CD4-positive, alpha-beta T cell treated with Interferon gamma for 1 hour (primary cell): ENCODE measurements at places on chromosomes 11 and 22.

DNA sequence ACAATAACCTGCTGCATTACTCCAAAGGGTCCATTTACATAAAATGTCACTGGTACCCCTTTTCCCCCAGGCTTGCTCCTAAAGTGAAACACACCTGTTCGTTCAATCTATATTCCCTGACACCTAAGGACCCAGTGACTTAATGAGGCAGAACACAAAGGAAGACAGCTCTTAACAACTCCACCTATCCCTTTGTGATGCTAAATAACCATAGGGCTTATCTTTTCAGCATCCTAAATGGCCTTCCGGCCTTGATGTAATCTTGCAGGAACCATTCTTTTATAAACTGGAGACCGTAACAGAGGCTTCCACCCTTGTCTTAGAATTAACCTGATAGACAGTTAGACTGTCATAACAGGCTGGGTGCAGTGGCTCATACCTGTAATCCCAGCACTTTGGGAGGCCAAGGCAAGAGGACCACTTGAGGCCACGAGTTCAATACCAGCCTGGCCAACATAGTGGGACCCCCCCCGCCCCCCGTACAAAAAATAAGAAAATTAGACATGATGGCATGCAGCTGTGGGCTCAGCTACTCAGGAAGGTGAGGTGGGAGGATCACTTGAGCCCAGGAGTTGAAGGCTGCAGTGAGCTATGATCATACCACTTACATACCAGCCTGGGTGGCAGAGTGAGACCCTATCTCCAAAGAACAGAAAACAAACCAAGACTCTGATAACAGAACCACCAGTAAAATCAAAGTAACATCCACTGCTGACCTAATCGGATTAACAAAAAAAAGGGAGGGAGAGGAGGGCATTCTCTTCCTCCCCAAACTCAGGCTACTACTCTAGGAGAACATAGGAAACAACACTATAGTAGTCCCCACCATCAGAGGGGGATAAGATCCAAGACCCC lies 5.1 kb downstream of the CHEK2 start:
- no peak for DNase-seq

- DNase-seq, result no peak
Observed at GRCh38 chr11:122354025-122354697, 238.1 kb upstream of the BLID start.

DNA sequence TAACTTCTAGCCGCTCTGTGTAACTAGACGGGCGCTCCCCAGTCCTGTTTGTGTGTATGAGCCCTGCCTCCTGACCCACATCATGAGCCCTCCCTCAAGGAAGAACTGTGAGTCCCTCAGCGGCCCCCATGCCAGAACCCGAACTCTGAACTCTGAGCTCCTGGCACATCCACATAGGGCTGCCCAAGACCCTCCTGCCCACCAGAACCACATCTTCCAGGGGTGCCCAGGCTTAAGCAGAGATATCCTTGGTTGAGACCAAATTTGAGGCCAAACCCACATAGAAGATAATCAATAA lies 3.0 kb downstream of the TRIM29 start:
- no peak for DNase-seq

GRCh38 chr11:121237686-121238658 lies 54.6 kb upstream of the SC5D start:
- no peak for DNase-seq

DNA sequence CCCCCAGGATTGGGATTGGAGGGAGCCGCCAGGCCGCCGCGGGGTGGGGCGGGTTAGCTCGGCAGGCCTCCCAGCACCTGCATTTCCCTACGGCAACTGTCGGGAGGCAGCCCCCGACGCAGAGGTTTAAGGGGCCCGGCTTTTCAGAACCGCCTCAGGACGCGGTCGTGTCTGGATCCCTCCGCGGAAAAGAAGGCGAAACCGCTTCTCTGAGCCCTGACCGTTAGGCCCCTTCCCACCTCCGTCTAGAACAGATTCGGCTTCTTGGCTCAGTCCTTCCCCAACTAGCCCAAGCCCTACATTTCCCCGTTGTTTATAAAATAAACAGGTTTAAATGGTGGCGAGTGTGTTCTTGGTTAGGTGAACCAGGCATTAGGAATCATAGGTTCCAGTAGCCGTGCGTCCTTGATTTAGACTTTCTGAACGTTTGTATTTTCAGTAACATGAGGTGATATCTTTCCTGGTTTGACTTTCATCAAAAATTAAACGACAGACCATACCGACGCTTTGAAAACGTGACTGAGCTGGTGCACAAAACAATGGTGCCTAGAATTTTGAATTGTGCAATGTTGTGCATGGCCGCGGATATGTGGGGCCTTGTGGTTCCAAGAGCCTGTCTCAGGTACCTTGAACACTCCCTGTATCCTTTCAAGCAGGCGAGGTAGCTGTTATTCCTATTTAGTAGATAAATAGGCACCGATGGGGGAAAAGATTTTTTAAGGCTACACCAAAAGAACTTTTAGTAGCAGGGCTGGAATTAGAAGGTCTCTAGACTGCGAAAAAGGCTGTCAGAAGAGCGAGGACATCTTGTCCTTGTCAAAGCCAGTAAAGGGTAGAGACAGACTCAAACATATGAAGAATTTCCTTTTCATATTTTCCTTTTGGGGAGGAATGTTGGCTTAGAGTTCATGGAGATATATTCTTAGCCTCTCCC lies 1.2 kb upstream of the HSPA8 start:
- DNase-seq, result peak; percentile 49

- DNase-seq, result no peak
Observed at GRCh38 chr11:76577226-76577920, 93.2 kb downstream of the LRRC32 start.

DNA sequence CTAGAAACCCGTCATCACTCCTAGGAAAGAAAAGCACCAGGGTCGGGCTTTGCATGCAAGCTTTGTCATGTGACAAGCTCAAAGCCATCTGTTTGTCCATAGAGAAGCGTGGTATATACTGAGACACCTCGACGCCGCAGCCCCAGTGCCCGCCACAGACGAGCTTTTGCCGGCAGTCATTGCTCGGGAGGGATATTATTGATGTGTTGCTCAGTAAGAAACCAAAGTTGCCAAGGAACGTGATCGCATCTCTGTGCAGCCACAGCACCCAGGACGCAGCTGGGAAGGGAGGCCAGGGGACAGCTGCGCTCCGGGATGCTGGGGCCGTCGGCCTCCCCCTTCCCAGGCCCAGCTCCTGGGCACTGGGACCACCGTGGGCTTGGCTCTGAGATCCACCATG lies 89.5 kb upstream of the KCNQ1OT1 start:
- DNase-seq, result no peak

DNA sequence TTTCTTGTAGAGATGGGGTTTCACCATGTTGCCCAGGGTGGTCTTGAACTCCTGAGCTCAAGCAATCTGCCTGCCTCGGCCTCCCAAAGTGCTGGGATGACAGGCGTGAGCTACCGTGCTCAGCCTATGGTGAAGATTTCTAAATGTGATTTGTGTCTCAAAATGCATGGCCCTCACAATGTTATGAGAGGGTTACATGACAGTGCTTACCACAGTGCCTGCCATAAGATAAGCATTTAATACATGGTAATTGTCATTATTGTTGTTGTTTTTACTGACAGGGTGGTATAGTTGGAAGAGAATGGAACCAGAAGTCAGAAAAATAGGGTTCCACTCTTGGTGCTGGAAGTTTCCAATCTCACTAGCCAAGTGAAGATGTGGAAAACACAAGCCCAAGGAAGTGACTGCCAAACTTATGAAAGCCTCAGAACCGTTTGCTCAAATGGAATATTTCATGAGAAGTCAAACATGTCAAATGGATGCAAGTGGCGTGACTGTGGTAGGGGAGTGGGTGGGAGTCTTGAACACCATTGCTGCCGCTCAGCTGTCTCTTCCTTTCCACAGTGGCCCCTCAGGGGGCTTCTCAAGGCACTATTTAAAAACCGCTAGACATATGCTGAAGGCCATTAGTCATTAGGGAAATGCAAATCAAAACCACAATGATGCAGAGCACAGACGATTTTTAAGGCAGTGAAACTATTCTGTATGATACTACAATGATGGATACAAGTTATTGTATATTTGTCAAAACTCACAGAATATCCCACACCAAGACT lies 29.1 kb upstream of the LMO2 start:
- peak; percentile 17 for DNase-seq

DNA sequence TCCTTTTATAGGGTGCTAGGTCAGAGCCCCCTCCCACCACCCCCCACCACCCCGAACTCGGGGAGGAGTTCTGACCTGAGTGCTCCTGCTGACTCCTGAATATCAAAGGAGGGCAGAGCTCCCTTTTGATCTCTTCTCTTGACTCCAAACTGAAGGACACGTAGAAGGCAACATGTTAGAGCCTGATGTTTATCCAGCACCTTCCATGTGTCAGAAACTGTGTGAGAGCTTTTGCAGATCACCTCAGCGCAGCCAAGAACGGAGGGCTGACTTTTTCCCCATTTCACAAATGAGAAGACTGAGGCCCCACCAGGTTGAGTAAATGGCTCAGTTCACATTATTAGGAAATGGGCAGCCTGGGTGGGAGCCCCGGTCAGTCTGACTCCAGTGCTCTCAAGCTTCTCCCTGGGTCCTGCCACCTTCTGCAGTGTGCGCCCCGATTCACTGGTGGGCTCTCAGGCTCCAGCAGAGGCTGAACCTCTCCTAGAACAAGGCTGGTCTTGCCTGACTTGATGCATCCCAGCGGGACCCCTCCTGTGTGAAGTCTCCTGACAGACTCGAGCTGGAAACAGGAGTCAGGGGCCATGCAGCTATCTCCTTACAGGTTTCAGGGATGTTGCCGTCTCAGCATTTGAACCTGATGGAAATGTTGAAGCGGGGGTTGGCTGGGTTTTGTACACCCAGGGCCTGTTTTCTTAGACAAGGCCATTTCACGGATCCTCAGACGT lies 98.5 kb downstream of the TSPAN18 start:
- no peak for DNase-seq

- DNase-seq, result no peak
Observed at GRCh38 chr11:58028687-58029411, 1.9 kb upstream of the OR6Q1 start.
